PC-9 (cell line): ENCODE measurements at places on chromosomes 7 and 10. TPM values are rescaled to one million over a fixed set of nuclear protein-coding genes. Genes with fewer than 3 reads are reported as not detected.

GRCh38 chr10:27747096-27747451 lies 1.5 kb upstream of the MKX start:
- no peak for DNase-seq

GRCh38 chr7:20350996-20351692 lies 20.4 kb downstream of the ITGB8 start:
- no peak for DNase-seq

GRCh38 chr7:112381311-112382091 lies 68.8 kb upstream of the IFRD1 start:
- DNase-seq, result no peak

DNA sequence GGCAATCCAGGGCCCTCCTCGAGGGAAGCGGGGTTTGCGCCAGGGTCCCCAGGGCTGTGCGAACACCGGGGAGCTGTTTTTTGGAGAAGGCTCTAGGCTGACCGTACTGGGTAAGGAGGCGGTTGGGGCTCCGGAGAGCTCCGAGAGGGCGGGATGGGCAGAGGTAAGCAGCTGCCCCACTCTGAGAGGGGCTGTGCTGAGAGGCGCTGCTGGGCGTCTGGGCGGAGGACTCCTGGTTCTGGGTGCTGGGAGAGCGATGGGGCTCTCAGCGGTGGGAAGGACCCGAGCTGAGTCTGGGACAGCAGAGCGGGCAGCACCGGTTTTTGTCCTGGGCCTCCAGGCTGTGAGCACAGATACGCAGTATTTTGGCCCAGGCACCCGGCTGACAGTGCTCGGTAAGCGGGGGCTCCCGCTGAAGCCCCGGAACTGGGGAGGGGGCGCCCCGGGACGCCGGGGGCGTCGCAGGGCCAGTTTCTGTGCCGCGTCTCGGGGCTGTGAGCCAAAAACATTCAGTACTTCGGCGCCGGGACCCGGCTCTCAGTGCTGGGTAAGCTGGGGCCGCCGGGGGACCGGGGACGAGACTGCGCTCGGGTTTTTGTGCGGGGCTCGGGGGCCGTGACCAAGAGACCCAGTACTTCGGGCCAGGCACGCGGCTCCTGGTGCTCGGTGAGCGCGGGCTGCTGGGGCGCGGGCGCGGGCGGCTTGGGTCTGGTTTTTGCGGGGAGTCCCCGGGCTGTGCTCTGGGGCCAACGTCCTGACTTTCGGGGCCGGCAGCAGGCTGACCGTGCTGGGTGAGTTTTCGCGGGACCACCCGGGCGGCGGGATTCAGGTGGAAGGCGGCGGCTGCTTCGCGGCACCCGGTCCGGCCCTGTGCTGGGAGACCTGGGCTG lies 26.0 kb downstream of the PRSS2 start:
- DNase-seq, result peak; percentile 35

DNA sequence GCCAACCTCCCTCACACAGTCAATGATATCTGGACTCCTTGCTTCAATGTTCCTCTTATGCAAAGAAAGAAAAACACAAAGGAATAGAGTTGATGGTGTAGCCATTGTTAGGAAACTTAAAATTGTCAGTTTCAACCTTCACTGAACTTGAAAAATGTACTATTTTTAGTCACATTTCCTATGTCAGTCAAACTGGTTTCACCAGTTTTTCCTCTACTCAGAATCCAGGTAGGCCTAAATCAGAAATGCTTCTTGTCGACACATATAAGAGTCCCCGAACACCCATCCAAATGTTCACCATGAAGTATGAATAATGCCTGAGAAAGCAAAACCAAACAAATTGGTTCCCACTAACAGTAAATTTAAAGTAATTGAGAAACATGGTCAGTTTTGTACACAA lies 42.4 kb upstream of the ZMYND11 start:
- DNase-seq, result no peak

GRCh38 chr7:116434820-116435341 lies 64.7 kb upstream of the CAV2 start:
- DNase-seq, result no peak

- DNase-seq, result no peak
Observed at GRCh38 chr7:29567174-29567573, 3.5 kb downstream of the PRR15 start.

The SNCG gene
- total RNA-seq, result 99.4 and 144 TPM in 2 replicates

The FAM221A gene
- total RNA-seq, result 2.4 and 3.6 TPM in 2 replicates

The LRRC61 gene
- 34.8 and 42.3 TPM in 2 replicates for total RNA-seq

The IDI2 gene
- not detected in 2 replicates for total RNA-seq
